ENCODE measurements at places on chromosomes 7 and 10.

GRCh38 chr7:48899932-48900331, 24.4 kb upstream of the CDC14C start:
- DNase-seq = no peak

DNA sequence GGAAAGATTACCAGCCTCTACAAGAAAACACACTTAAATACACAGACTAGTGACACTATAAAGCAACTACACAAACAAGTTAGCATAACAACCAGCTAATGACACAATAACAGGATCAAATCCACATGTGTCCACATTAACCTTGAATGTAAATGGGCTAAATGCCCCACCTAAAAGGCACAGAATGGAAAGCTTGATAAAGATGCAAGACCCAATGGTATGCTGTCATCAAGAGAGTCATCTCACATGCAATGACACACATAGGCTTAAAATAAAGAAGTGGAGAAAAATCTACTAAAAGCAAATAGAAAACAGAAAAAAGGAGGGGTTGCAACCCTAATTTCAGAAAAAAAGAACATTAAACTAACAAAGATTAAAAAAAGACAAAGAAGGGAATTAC, 14.0 kb upstream of the GIMAP4 start:
- no peak for DNase-seq

GRCh38 chr7:95886501-95887090, 114.2 kb downstream of the DYNC1I1 start:
- DNase-seq = peak; percentile 11

DNA sequence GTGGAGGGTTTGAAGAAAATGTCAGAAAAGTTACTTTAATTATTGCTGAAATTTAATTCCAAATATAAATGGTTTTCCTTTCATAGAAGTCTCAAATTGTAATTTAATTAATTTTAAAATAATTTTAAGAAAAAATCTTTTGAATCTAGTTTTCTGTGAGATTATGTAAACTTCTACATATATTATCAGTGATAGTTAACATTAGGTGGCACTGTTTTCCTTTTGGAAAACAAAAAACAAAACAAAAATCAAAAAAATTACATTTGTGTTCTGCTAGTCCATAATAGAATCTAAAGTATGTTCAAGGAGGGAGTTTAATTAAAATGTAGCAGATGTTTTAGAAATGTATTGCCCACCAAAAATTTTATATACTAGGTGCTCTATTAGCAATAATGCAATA, 1456.7 kb downstream of the REEP3 start:
- DNase-seq = no peak

DNA sequence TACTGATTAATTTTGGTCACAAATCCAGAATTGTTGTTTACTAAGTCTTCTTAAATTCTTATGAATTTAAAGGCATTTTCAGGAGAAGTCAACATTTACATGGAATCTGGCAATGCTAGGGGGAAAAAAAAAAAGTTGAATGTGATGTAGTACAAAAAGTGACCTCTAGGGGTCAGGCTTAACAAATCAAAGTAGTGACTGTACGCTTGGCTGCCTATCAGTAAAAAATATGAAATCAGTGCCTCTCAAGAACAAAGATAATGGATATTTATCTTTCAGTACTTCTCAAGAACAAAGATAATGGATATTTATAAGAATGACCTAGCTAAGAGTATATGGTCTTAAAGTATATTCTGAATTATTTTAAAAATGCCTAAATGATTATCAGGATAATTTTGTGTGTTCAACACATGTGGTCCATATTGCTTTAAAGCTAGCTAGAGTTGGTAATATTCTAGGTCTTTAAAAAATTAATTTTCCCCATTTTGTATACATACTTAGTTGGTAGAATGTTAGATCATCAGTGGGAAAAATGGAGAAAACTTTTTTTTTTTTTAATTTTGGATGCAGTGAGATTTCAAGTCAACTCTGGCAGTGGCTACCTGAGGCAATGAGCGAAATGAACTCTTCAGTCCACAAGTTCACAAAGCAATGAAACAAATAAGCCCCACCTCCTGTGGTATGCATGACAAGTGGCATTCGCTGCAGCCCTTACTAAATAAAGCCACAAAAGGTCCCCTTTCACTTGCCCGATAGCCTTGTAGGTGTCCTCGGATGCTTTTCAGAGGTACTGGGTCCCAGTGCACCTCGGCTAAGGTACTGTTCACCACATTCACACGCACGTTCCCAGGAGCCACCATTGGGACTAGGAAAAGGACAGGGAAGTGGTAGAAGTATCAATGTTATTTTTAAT, 51.2 kb upstream of the LAMB4 start:
- no peak for DNase-seq

Data from NCI-H510A (cell line).